Activated CD4-positive, alpha-beta memory T cell treated with anti-CD3 and anti-CD28 coated beads for 36 hours (primary cell): ENCODE measurements at places on chromosomes 12 and 14. TPM values are rescaled to one million over a fixed set of nuclear protein-coding genes. Genes with fewer than 3 reads are reported as not detected.
A peak's percentile ranks its signal among the peaks of the same experiment; 100 is the strongest.

Gene CRY1
- 23.5 TPM for total RNA-seq

Gene PPP1CC
- total RNA-seq, result 343 TPM

Gene GPR135
- 0.51 TPM for total RNA-seq

Gene KRT6B
- total RNA-seq, result not detected

Gene AKAP5
- total RNA-seq, result 0.74 TPM

Gene IAPP
- total RNA-seq, result not detected

Gene MFAP5
- not detected for total RNA-seq

Gene MYF6
- total RNA-seq, result not detected

Gene RPS6KA5
- total RNA-seq, result 19.3 TPM

GRCh38 chr12:65891987-65892481 is 67.8 kb downstream of the HMGA2 start:
- DNase-seq, result no peak

DNA sequence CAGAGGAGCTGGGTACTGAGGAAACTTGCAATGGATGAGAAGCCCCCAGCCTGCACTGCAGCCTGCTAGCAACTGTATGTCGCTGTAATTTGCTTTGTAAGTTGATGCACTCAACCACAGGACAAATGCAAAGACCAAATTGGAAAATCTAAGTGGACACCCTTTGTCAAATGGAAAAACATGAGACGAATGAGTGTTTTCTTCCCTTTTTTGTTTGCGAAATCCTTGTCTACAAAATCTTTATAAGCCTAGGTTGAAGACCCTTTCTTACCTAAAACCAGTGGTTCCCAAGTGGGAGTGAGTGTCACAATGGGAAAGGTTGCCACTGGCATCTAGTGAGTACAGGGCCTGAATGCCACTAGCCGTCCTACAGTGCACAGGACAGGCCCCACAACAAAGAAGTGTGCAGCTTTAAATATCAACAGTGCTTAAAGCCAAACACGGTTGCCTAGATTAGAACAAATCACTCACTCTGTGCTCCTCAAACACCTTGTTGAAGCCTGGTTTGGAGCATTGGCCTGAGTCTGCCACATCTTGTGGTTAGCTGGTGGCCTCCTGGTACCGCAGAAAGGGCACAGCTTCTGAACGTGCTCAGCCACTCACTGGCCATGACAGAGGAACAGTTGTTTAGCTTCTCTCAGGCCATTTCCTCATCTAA is 7.6 kb upstream of the VASH1 start:
- no peak for DNase-seq

- no peak for DNase-seq
These were observed 660 bp upstream of the HCFC2 start for GRCh38 chr12:104063712-104064030.

- DNase-seq, result peak; percentile 85
These were observed at the start of gene ETV6 for GRCh38 chr12:11649413-11650285. TSS of gene ETV6 (plus strand) at chr12:11649674. CDS start at chr12:11650128, 454 bp downstream.

DNA sequence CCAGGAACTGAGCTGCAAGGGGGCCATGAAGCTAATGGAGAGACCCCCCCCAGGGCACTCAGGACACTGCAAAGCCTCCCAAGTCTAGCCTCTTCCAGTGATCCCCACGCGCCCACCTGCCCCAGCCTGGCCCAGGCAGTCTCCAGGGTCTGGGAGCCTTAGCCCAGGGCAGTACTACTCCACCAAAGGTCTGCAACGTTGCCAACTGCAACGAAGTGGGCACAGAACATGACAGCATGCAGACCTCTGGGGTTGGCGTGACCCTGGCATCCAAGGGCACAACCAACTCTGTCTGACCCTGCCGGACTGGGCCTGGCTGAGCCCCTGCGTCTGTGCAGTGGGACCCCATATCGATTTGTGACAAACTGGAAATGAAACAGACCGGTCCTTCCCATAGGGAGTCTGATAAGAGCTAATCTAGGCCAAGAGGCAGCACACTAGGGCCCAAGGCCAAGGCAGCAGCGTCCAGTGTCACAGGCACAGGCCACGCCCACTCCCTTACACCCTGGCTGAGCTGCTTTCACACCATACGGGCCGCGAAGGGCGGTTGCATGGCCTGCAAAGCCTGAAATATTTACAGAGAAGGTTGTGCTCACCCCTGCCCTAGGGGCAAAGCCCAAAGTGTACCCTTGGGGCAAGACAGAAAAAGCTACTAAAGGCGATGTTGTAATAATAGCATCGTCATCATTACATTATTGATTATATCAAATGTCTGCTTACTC is 76.7 kb downstream of the NCOR2 start:
- DNase-seq, result no peak

- DNase-seq, result no peak
These were observed 46.9 kb upstream of the NOS1 start for GRCh38 chr12:117408161-117408791.

- no peak for DNase-seq
These were observed 194.2 kb downstream of the SYT10 start for GRCh38 chr12:33245434-33245833.

GRCh38 chr12:104207416-104208205 is 8.0 kb upstream of the TXNRD1 start:
- no peak for DNase-seq

- DNase-seq, result no peak
These were observed 636.3 kb downstream of the DIO2 start for GRCh38 chr14:79575032-79575431.

DNA sequence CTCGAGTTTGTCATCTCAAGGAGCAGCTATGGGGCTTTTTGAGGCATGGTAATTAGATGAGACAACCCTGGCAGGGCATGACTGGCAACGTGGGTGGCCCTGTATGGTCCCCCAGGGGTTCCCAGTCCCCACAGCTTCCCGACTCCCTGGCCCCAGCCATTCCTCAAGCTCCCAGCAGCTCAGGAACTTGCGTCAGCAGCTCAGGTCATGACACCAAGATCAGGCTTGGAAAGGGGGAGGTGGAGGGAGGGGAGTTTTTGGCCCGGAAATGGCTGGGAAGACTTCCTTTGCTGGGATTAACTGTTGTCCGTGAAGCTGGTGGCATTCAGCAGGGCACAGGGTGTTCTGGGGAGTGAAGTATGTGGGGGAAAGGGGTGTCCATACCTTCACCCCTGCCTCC is 10.4 kb upstream of the NRIP2 start:
- no peak for DNase-seq

DNA sequence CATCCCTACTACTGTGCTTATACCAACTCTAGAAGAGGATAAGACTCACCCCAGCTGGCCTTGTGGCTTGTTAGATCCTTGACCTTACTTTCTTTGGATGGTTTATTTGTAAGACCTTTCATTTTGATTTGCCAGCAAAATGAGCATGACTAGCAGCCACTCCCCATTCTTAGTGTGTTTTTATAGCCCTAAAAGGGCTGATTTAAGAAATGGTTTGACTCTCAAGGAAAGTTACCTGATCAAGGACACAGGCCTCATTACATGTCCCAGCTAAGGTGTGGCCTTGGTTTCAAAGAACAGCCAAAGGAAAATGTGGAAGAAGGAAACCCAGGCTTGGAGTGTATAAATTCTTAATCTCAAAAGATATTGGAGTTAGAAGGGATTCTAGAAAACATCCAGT is 41.4 kb downstream of the SLC17A8 start:
- DNase-seq, result no peak

DNA sequence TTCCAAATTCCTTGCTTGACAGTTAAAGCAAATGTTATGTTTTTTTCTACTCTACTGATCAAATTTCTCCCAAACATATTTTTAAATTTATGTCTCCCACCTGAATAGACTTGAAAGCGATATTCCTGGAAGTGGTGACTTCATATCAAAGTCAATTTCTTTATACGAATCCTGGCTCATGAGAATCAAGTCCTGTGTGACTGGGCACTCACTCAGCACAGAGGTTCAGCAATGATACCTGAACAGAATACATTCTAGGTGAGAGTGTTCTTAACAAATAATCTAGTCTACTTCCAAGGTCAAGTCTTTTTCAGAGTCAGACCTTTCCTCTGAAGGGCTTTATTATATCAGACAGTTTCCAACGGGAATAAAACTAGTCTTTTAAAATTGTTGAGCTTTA is 1070.6 kb downstream of the TRHDE start:
- DNase-seq, result no peak

- DNase-seq, result no peak
These were observed 53.2 kb upstream of the DYRK2 start for GRCh38 chr12:67595365-67595764.

- DNase-seq, result peak; percentile 63
These were observed 47.2 kb downstream of the PTPRB start for GRCh38 chr12:70590051-70590450.

- DNase-seq, result peak; percentile 74
These were observed 29.1 kb upstream of the LRTM2 start for GRCh38 chr12:1791104-1791841.

GRCh38 chr12:25495331-25496097 is 57.6 kb downstream of the LMNTD1 start:
- DNase-seq, result no peak

DNA sequence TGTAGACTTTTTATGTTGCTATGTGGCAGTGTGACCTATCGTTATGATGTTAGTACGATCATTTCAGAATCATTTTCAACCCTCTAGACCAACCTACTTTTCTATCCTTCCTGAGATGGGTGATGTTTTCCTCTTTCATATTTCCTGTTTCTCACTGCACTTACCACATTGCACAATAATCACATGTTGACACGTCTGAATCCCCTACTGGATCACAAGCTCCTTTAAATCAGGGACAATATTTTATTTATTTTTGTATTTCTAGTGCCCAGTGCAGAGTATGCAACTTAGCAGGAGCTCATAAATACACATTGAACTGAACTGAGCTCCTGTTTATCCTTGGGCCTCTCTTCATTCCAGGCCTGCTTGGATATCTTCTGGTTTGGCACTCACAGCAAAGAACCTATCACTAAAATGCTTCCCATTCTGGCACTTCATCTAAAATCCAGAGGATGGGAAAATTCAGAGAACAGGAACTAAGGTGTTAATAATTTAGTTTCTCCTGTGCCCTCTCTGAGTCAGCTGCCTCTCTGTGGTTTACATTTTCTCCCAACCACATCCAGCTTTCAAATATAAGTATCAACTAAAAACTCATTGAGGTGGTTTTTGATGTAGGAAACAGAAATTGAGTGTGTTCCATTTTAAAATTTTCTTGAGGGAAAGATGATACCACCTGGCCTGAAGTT is 69.4 kb upstream of the DYRK2 start:
- DNase-seq, result peak; percentile 22

DNA sequence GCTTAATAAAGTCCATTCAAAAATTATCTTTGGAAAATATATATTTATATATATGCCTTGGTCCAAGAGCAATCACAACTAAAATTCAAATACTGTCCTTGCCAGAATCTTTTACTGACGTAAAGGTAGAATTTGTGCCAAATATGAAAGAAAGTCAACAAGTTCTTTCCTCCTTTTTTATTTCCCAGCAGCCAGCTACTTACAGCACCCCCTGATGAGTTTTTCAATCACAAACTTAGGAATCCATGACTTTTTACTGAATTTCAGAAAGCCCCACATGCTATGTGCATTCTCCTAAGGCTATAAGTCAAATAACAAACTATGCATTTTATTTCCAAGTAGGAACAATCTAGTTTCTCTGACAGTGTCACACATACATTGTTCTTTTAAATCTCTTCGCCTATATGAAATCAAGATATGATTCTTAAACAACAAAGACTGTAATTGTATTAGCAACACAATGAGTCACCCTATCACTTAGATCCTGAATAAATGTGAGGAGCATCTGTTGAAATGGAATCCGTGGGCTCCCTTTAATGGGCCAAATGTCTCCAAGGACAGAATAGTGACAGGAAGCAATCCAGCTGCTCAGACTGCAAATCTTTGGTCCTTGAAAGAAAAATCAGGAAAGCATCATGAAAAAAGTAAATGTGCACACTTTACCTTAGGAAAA is 271.4 kb downstream of the DUSP6 start:
- DNase-seq, result no peak

DNA sequence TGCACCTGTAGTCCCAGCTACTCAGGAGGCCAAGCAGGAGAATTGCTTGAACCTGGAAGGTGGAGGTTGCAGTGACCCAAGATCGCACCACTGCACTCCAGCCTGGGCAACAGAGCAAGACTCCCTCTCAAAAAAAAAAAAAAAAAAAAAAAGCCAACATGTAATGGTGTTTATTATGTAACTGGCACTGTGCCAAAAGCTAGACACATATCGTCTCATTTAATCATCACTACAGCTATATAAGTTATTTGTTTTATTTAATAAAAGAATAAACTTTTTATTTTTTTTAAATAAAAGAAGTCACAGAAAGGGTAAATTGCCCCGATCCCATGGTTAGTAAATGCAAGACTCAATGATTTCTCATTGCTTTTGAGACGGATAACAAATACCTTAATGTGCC is 76.9 kb downstream of the PTCSC3 start:
- DNase-seq, result no peak

DNA sequence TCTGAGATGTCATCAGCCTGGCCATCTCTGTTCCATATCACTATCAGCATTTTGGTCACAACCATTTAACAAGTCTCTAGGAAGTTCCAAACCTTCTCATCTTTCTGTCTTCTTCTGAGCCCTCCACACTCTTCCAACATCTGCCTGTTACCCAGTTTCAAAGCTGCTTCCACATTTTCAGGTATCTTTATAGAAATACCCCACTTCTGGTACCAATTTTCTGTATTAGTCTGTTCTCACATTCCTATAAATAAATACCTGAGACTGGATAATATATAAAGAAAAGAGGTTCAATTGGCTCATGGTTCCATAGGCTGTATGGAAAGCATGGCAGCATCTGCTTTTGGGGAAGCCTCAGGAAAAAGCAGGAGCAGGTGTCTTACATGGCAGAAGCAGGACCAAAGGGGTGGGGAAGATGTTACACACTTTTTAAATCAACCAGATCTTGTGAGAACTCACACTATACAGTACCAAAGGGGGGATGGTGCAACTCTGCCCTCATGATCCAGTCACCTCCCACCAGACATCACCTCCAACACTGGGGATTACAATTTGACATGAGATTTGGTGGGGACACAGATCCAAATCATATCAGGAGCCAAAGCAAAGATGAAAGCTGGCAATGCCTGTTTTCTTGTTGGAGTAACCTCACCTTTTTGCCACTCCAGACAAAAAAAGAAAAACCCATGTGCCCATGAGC is 37.4 kb downstream of the CREBL2 start:
- DNase-seq, result no peak

DNA sequence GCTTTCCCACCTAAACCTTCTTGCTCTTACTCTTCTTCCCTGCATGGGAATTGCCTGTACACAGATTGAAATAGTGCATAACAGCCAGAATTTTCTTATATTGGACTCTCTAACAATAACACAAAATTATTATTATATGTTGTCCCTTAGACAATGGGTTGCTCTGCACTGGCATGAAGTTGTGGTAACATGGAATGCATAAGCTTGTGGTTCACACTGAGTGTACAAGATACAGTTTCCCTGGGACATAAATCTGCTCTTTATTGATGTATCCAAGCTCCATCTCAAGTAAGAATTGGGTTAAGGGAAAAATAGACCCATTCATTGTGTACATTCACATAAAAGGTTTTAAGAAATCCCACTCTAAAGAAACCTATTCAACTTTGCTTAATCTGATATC is 114.4 kb upstream of the NTF3 start:
- no peak for DNase-seq

DNA sequence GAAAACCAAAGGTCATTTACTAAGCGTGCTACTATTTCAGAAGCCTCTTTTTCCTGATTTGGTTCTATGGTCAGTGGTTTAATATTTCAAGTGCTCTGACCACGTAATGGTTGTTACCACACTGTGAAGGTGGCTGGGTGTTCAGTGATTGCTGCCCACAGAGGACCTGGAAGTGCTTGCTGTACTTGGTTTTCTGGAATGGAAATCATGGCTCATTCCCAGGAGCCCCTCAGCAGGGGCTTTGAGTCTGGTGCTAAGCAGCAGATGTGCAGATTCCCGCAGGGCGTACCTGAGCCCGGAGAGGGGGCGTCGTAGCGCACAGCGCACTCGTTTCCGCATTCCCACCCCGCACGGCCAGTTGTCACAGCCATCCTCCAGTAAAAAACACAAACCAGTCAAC is 50.5 kb downstream of the TRAF3 start:
- DNase-seq, result no peak
